ENCODE measurements at places on chromosomes 16 and 17.

- DNase-seq, result no peak
Observed at GRCh38 chr17:31672161-31672819, 186.8 kb downstream of the COPRS start.

GRCh38 chr17:17876959-17877528 is 40.3 kb upstream of the SREBF1 start:
- no peak for DNase-seq

- no peak for DNase-seq
Observed at GRCh38 chr17:51474764-51475163, 214.4 kb downstream of the UTP18 start.

GRCh38 chr16:65731833-65732232 is 610.0 kb upstream of the CDH11 start:
- DNase-seq, result no peak

DNA sequence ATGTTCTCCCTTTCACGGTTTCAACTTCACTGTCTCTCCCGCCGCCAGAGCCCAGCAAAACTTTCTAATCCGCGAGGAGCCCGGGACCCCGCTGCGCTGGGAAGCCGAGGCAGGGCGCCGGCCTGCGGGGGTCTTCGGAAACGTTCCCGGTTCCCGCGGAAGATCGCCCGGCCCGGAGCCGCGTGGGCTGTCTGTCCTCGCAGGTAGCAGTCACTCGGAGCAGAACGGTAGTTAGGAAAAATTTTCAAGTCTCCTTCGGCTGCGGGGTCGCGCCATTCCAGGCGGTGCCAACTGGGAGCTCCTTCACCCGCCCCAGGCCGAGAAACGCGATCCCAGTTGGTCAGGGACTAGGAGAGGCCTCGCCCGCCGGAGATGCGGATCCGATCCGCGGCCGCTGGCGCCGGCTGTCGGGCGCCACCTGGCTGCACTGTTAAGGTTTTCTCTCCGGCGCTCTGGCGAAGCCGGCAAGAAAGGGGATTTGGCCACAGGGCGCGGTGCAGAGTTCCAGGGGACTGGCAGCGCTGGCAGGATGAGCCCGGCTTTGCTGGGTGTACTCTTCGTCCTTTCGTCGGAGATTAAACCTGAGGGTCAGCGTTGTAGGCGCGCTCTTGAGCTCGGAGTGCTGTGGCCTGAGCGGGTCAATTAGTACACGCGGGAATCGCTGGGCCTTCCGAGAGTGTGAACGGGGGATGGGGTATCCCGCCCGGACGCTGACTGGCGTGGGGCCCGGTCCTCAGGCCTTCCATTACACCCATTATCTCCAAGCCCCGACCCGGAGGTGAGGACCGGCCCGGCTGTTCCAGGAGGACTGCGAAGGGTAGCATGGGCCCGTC is 135.4 kb downstream of the KCNJ12 start:
- peak; percentile 7 for DNase-seq

DNA sequence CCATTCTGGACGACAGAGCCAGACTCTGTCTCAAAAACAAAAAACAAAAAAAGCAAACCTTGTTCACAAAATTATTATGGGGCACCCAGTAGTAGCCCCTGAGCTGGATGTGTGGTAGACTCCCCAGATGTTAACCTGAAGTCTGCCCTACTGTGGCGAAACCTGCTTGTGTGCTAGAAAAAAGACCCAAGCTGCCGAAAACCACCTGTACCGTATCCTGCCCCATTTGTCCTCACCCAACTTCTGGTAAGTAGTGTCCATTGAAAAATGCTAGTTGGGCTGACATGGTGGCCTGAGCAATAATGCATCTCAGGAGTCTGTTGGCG is 9.1 kb downstream of the RMI2 start:
- DNase-seq, result no peak

- no peak for DNase-seq
Observed at GRCh38 chr16:90046971-90047713, 27.9 kb upstream of the DBNDD1 start.

GRCh38 chr16:10386517-10387100 is 748 bp downstream of the ATF7IP2 start:
- DNase-seq, result no peak

DNA sequence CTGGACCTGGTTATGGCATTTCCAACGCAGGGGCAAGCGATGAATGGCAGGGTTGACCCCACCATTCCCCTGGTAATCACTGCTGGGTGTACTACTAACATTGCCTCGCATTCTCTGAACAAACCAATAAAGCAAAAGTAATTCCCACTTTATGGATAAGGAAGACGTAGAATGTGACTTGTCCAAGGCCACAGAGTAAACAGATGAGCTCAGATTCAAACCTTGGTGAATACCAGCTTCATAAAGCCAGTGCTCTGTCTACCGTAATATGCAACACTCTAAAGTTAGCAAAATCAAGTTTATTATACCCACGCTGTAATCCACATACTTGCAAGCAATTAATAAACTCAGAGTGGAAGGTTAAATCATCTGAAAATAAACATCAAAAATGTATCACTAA is 59.6 kb downstream of the ANKFY1 start:
- DNase-seq, result no peak

- no peak for DNase-seq
Observed at GRCh38 chr17:70989280-70989679, 819.9 kb downstream of the KCNJ2 start.

- DNase-seq, result no peak
Observed at GRCh38 chr16:4683255-4684057, 9.9 kb upstream of the NUDT16L1 start.

DNA sequence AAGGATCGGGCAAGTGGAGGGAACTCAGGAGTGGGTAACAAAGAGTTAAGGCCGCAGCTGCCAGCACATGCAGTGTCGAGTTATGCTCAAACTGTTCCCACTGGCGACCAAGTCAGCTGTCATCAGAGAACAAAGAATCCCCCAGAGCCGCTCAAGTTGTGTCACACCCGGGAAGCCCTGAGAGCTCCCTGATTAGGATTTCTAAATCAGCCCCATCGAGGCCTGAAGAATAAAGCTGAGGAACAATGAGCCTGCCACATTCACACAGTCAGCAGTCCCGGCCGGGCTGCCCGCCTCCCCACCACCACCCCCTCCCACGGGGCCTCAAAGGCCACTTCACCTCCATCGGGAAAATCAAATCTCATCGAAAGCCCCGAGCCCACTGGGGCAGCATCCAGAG is 84.5 kb downstream of the SOX9 start:
- no peak for DNase-seq

- no peak for DNase-seq
Observed at GRCh38 chr16:8720080-8720966, 45.9 kb downstream of the ABAT start.

DNA sequence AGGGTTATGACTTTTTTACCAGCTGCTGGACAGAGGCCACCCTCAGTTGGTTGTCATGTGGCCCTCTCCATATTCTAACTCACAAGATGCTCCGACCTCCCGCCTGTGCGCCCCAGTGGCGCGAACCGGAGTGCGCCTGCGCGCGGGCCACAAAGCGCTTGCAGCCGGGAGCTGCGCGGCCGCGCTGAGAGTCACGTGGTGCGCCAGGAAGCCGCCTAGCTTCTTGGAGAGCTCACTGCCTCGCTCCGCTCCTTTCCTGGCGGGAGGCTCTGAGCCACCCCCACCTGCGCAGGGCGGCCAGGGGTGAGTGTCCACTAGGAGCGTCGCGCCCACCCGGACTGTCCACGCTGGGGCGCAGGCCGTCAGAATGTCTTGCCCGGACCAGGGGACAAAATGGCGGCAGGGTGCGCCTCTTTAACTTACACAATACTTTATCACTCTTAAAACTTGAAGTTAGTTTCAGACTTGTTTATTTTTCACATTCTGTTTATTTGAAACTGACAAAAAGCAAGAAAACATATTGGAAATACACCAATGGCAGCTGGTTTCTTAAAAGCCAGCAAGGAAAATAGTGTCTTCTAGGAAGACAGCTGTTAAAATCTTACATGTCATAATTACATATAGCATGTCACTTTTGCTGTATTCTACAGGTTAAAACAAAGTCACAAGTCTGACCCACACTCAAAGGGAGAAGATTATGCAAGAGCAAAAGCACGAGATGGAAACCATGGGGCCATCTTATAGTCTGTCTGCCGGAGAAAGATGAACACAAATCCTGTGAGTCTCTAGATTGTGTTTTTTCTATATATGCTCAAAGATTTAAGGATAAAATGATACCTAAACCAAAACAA is 357.9 kb downstream of the CNTNAP4 start:
- no peak for DNase-seq

DNA sequence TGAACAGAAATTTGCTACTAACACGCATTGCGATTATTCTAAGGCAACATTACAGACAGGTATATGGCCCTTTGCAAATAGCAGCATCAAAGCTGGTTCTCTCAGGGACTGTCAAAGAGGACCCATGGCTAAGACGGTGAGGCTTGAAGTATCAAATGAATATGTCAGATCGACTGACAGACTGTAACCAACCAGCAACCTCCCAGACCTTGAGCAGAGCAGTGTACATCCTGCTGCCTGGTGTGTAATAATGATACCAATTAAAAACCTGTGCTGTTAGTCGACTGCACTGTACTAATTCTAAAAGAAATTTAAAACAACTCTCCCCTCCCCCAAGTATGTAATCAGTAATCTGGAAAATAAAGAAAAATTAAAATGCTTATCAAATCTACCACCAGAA is 35.9 kb upstream of the GHDC start:
- no peak for DNase-seq

GRCh38 chr17:6021011-6021400 is 49.2 kb upstream of the WSCD1 start:
- DNase-seq, result no peak

GRCh38 chr16:5066511-5066910 is 755 bp upstream of the C16orf89 start:
- DNase-seq, result no peak

DNA sequence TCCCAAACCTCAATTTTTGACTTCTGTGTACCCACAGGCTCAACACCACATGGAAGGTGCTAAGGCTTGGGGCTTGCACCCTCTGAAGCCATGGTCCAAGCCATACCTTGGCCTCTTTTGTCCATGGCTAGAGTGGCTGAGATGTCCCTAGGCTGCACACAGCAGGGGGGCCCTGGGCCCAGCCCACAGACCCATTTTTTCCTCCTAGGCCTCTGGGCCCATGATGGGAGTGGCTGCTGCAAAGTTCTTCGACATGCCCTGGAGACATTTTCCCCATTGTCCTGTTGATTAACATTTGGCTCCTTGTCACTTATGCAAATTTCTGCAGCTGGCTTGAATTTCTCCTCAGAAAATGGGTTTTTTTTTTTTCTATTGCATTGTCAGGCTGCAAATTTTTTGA is 47.0 kb downstream of the TBC1D26 start:
- DNase-seq, result no peak

DNA sequence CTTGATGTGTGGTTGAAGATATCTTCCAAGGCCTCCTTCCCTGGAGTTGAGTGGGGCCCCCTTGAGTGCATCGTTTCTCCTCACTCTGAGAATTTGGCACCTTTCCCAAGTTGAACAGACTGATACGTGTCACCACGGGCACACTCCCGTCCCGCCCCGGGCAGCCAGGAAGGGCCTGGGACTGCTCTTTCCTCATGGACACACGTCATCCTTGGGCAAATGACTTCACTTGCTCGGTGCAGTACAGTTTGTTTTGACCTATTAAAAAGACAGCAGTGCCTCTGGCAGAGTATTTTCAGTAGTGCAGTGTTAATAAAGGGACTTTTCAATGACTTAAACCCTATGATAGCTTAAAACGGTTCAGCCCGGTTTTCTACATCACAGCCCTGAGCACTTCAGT is 59.9 kb downstream of the SEC14L1 start:
- no peak for DNase-seq

- DNase-seq, result no peak
Observed at GRCh38 chr16:79593754-79594153, 6.8 kb downstream of the MAF start.

DNA sequence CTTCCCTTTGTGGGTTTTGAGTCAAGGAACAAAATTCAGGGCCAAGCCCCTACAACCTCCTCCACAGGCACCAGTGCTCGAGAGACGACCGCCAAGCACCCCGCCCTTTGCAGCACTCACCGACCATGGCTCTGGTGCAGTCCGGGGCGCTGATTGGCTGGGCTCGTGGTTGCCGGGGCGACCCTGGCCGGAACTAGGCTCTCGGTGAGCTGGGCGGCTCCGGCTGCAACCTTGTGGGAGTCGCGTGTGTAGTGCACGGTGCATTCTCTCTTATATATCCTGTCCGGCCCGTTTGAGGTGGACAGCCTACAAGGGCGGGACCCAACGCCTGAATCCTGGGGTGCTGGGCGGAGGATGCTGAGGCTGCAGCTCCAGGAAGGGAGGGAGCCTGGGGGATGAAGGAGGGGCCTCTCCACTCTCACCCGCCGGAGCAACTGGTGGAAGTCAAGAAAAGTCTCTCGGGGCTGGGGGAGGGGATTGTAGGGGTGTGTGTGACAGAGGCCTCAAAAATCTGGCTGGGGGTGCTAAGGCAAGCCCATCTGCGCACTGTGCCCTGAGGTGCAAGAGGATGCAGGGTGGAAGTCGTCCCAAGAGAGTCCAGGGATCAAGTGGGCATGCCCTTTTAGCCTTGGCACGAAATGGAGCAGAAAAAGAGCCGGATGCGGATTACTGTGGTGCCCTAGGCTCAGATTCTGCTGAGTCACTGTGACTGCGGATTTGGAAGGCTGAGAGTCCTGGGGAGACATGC is at the start of gene NQO1:
Gene NQO1 (minus strand): TSS at position 248 of the 748 bp plus-strand sequence. CDS start 121 bp downstream, at position 127.
- DNase-seq, result peak; percentile 58

GRCh38 chr17:13474073-13474800 is 127.5 kb downstream of the HS3ST3A1 start:
- DNase-seq, result no peak

GRCh38 chr17:39351508-39351907 is 49.9 kb downstream of the FBXL20 start:
- no peak for DNase-seq

DNA sequence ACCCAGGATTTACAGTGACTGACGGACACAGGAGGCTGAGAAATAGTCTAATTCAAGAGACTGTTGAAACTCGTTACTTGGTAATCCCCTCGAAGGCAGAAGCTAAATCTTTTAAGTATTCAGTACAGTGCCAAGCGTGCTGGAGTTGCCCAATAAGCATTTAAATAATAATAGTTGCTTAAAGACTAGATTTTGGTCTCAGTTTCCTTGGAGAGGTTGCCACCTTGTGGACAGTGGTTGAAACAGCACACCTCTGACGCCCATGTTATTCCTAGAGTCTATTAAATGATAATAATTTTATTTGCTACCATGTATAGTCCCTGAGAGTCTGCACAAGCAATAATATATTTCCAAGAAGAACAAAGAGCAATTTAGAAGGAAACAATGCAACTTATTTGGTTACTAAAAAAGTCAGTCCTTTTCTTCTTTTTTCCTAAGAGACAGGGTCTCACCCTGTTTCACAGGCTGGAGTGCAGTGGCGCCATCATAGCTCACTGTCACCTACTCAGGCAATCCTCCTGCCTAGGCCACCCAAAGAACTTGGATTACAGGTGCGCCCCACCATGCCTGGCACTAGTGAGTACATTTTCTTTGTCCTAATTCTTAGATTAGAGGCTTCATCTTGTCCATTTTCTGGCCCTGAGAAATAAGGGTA is 138.0 kb upstream of the NUDT7 start:
- DNase-seq, result no peak

DNA sequence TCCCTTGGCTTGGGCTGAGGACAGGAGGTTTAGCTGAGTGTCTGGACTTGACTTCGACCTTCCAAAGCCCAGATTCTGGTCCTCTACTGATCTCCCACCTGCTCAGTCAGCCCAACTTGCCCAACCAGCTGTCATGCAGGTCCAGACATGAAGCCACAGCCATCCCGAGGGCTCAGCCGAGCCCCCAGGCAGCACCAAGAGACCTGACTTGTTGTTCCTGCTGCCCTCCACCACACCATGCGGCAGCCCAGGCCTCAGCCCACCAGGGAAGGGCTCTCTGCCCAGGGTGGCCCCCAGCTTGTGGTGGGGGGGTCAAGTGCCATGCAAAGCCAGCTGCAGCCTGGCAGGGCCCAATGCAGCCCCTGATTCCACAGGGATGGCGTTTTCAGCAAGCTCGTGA is 17.2 kb upstream of the CACNG4 start:
- no peak for DNase-seq

GRCh38 chr16:3536851-3537250 is 36.0 kb downstream of the CLUAP1 start:
- DNase-seq, result no peak

All from NCI-H1048 (cell line).